ENCODE measurements at places on chromosomes 13 and 19.
A peak's percentile ranks its signal among the peaks of the same experiment; 100 is the strongest.

DNA sequence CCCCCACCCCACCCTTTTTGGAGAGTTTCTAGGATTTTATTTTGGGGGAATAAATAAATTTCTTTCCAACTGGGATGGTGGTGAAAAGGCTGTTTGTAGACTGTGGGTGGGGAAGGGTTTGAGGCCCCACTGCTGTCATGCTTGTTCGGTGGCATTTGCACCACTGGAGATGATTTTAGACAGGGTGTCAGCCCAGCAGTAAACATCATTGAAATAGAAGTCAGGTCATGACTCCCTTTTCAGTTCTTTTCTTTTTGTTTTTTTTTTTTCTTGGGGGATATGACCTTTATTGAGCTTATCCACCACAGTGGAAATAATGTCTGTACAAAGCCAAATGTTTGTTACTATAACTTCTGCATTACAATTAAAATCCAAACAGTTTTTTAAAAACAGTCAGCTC, 14.1 kb downstream of the UBAC2 start:
- DNase-seq, result no peak

DNA sequence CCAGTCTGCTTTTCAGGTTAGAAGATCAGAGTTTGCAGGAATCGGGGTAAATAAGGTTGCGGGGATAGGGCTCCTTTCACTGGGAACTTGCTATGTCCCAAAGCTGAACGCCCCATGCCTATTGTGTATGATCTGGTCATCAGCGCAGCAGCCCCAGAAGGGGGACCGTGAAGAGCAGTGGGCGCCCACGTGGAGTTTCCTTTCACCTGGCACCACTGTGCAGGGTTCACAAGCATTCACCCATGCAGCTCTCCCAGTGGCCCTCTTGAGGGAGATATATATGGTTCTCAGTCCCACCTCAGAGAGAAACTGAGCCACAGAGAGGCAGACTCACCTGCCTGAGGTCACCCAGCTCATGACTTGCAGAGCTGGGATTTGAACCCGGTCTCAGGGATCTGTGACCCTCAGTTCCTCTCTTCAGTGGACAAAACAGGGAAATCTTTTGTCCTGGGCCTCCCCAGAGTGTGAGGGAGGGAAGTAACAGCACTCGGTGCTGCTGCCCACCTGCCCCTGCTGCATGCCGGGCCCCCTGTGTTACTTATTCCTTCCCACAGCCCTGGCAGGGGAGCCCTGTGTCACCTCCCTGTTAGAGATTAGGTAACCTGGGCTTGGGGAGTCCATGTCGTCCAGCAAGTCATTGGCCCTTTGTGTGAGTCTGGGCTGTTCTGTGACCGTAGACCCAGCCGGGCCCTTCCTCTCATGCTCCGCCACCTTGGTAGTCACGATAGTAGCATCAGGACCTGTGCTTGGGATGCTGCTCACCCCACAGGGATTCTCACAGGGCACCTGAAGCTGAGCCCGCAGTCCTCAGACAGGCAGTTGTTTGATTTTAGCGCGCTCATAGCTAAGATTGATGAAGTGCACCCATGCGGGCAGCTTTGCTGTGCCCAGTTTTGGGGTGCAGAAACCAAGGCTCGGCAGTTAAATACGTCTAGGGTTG, 27.9 kb downstream of the PPP5C start:
- no peak for DNase-seq

DNA sequence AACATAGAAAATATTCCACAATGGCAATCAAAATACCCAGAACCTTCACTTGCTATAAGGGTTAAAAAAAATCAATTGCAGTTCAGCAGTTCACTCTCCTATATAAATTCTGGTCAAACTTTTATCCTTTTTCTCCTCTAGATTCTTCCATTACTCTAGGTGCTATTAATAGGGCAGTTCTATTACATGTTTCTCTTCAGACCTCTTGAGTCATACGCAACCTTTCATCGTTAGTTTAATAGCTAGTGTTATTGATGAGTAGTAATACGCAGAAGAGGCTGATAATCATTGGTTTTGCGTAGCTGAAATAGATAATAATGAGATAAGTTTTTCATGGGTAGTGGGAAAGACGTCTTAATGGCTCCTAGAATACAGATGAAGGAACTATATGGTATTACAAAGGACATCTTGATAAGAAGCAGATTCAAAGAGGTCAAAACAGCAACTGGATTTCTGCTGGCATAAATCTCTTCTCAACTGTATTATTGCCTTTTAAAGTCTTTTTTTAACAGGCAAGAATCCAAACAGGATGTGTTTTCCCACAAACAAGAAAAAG, 118.3 kb upstream of the STARD13 start:
- no peak for DNase-seq

DNA sequence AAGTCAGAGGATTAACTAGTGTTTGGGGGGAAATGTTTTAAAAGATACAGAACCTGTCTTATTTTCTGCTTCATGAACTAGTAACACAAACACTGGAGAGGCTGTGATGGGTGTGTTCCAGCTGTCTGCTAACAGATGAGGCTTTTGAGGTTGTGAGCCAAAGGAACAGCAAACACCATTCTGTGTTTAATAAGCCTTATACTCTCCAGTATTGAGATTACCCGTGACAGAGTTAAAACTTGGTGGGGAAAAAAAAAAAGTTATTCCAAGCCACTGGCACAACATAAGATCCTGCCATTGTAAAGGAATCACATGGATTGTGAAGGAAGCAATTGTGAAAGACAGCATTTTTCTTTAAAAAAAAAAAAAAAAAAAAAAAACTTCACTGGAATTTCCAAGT, 48.4 kb downstream of the KCTD12 start:
- DNase-seq, result no peak

- peak; percentile 39 for DNase-seq
Observed at GRCh38 chr13:31213651-31214289, 14.0 kb downstream of the B3GLCT start.

DNA sequence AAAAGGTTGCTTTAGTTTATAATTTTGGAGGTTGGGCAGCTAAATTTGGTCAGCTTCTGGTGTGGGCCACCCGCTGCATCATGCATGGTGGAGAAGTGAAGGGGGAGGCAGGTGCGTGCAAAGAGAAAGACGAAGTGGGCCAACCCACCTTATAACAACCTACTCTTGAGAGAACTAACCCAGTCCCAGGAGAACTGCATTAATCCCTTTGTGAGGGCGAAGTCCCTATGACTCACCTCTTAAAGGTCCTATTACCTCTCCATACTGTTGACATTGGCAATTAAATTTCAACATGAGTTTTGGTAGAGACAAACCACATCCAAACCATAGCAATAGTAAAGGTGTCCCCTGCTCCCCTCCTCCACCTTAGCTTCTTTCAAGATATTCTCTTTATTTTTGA, 7.7 kb upstream of the FGF9 start:
- no peak for DNase-seq

DNA sequence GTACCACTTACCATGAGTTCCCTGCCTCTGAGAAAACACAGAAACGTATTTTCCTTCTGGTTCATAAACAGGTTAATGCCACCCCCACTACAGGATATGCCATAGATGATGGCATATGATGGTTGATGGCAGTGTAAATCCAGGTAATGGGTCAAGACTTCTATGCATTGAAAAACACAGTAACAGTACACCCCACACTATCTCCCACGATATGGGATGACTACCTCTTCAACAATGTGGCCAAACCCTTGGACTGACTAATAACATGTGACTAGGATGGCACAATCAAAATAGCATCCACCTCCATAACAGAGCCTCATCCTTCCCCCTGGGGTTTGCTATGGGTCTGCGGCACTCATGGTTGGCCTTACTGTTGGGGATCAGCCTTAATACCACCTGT, 22.0 kb downstream of the ZNF235 start:
- DNase-seq, result no peak

GRCh38 chr19:49017041-49017665, at the start of gene LHB:
Gene LHB, minus strand, starts transcription at chr19:49017091. Its CDS starts 10 bp downstream, at chr19:49017081.
- no peak for DNase-seq

- no peak for DNase-seq
Observed at GRCh38 chr19:51027126-51027806, 850 bp upstream of the KLK11 start.

DNA sequence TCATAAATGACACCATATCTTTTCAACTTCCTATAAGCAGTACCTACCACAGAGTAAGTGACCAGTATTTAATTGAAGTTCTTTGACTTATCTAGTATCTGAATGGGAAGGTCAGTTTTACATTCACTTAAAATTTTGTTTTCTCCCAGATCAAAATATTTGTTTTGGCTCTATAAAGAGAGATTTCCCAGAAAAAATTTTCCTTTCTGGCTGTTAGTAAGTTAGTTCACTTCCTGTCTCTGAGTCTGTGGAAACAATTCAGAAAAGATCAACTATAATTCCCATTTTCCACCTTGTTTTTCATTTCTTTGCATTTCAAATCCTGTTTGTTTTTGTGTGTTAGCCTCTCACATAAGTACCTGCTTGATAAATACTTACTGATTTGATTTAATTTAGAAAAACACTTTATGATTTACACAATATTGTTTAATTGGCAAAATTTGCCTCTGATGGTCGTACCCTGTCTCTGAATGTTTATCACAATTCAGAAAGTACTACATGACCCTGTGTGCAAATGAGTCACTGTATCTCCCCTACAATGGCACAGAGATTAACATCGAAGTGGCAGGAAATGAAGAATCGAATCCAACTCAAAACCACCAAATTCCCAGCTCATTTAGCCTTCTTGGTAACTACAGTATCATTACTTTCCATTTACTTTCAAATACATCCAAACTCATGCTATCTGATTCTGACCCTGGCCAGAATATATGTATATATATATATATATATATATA, 15.4 kb upstream of the MED4 start:
- no peak for DNase-seq

DNA sequence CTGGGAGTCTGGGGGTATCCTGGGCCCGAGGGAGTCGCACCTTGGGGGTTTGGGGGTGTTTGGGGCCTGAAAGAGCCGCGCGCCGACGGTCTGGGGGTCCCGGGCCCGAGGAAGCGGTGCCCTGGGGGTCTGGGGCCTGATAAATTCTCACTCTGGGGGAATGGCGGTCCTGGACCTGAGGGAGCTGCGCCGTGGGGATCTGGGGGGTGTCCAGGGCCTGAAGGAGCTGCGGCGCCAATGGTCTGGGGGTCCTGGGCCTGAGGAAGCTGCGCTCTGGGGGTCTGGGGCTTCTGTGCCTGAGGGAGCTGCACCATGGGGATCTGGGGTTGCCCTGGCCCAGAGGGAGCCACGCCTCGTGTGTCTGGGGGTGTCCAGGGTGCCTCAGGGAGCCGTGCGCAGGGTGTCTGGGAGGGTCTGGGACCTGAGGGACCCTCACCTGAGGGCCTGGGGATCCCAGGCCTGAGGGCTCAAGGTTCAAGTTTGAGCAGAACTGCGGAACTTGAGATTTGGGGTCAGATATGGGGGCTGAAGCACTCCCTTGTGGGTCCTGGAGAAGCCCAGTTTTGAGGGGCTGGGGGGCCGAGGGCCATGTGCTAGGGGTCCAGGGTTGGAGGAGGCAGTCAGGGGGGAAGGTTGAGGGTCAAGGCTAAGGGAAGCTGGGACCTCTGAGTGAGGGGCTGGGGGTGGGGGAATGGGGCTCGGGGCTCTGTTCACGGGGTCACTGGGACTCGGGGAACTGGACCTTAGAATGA, 1.1 kb downstream of the HDGFL2 start:
- no peak for DNase-seq

DNA sequence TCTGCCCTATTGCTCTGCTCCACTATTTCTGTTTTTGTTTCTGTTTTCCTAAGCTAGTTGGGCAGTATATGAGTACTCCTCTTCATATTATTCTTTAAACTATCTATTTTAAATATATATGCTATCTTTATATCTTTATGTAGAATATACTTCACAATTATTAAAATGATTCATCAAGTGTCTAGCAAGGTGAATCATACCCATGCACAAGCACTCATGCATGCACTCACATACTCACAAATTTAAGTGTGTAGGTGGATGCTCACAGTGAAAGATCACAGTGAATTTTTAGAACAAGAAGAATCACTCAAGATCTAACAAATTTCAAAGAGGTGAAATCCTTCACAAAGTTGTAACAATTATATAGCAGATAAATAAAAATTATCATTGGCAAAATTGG, 435.6 kb upstream of the SLITRK5 start:
- no peak for DNase-seq

DNA sequence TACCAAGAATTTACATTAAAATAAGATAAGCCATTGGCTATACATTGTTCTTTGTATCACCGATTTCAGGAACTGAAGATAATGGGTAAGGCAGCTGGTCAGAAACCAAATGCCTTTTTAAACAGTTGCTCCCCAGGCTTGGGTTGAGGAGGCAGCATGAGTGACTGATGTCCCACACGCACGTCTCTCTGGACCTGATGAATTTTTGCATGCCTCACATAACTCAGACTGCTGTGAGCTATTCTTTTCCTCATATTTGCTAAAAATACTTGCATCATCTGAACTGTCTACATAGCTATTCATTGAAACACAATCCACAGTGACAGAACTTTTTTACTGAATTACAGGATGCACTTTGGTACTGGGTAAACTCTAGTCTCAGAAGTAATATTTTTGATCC, 123.6 kb upstream of the MAB21L1 start:
- DNase-seq, result no peak

DNA sequence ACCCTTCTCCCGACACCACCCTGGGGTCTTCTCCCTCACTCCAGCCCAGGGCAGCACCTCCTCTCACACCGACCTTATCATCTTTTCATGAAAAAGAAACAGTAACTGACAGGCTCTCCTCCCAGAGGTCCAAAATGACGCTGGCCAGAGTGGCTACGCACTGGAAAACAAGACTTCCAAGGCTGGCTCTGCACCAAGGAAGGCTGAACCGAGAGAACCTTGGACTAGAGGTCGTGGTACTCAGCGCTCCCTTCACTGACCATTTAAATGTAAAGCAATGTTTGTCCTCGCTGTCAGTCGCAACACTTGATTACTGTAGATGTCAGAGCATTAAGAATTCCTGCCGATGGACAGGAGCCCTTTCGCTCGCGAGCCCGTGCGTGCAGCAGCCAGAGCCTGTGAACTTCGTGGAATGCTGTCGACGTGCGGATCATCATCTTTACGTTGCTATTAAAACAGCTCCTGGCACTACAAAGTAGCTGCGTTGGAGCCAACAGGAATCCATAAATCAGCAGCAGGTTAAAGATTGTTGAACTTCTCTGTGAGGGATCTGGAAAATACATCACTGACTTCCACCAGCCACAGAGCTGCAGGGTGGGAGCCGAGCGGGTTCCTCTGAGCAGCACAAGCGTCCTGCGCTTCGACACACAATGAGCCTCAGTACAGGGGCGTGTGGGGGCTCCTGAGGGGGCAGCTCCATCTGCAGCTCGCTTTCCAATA, 125.5 kb upstream of the MCF2L start:
- no peak for DNase-seq

GRCh38 chr13:51912511-51913225, 50.9 kb downstream of the CCDC70 start:
- DNase-seq, result no peak

- no peak for DNase-seq
Observed at GRCh38 chr13:75467040-75467728, 14.8 kb downstream of the TBC1D4 start.
